ENCODE measurements at places on chromosomes 5 and 9.

GRCh38 chr5:172797771-172798191 lies 26.8 kb upstream of the DUSP1 start:
- no peak for DNase-seq

DNA sequence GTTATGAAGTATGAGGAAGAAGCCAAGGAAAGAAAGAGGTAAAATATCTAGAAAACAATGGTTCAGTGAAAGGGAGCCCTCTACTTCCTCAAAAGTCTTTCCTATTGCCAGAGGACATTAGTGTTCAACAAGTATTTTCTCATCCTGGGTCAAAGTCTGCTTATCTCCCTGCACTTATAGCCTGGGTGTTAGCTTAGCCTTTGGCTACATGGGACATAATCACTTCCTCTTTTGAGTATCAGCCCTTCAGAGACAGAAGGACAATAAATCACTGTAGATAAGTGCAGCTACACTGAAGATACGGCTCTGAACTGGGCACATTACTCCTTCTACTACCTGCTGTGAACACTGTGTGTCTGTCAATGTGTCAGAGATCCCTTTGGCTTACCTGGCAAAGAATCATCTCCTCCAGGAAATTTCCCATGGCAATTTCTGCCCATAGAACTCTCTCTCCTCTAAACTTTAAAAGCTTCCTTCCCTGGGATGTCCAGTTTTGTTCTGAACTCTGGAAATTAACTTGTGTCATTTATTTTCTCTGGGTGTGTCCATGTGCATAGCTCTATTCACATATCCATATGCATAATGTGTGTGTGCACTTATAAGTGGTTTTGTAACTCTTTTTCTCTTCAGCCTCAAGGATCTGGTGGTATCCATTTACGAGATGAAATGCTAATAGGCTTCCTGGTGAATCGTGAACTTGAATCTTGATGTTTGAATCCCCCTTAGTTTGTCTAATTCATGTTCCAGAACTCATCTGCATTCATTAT lies 30.0 kb upstream of the RECK start:
- no peak for DNase-seq

DNA sequence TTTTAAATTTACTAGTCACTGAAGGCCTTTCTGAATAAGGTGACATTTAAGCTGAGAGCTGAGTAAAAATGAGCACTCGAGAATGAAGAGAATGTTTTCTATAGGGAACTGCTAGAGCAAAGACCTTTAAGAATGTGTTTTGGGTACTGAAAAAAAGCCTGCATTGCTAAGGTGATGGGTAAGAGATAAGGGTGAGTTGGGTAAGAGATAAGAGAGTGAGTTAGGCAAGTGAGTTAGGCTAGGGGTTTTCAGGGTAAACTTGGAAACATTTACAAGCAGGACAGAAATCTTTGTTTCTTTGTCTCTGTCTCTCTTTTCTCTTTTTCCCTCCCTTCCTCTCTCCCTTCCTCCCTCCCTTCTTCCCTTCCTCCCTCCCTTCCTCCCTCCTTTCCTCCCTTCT lies 5.6 kb downstream of the RAD23B start:
- DNase-seq = no peak

DNA sequence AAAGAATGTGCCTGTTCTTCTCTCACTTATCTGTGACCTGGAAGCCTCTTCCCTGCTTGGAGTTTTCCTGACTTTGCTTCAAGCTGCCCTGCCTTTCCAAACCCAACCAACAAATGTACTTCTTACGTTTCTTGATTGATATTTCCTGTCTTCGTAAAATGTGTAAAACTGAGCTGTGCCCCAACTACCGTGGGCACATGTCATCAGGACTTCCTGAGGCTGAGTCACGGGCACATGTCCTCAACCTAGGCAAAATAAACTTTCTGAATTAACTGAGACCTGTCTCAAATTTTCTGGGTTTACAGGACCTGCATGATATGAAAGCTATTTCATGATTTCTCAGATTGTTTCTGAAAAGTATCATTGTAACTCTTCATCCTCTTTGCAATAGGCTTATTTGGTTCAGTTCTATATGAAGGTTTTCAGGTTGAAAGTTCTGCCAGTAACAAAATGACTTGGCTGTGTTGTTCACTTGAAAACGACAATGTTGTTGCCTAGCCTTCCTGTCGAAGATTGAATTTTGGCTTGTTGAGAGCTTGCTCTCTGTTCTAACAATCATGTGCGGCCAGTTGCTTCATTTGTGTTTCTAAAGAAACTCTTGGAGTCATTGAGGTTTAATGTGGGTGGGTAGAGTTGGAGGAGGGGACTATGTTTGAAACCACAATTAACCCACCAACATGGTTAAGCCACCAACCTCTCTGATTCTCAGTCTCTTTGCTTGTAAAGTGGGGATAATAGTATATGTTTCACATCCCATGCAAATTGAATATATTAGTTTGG lies 145.6 kb downstream of the FBXL7 start:
- no peak for DNase-seq

GRCh38 chr9:113219969-113220368 lies 1.1 kb downstream of the FKBP15 start:
- DNase-seq = no peak

- DNase-seq = no peak
Observed at GRCh38 chr5:98705841-98706240, 67.6 kb upstream of the RGMB start.

GRCh38 chr5:59992206-59992605 lies 98.7 kb upstream of the PDE4D start:
- DNase-seq = no peak
